ENCODE measurements at places on chromosomes 11 and 22. TPM values are rescaled to one million over a fixed set of nuclear protein-coding genes. Genes with fewer than 3 reads are reported as not detected.

Gene LDHAL6A
- not detected for total RNA-seq

- no peaks in the 10 kb centered on the region for H3K27me3 ChIP-seq
- no peak overlapping the region for H3K27ac ChIP-seq
- H3K4me3 ChIP-seq: no peak overlapping the region
- no peaks in the 10 kb centered on the region for H3K36me3 ChIP-seq
- no peak for DNase-seq
Measured at GRCh38 chr11:81995889-81996288, 737.8 kb downstream of the FAM181B start.

- H3K4me1 ChIP-seq: no peaks in the 10 kb centered on the region
- H3K27me3 ChIP-seq: no peaks in the 10 kb centered on the region
- no peak overlapping the region for H3K27ac ChIP-seq
- H3K4me3 ChIP-seq: no peak overlapping the region
- DNase-seq: no peak
Measured at GRCh38 chr22:19214078-19214473, 35.5 kb upstream of the SLC25A1 start.

GRCh38 chr22:23159291-23159630 is 14.0 kb downstream of the RAB36 start:
- no peaks in the 10 kb centered on the region for H3K27me3 ChIP-seq
- H3K4me1 ChIP-seq: no peaks in the 10 kb centered on the region

DNA sequence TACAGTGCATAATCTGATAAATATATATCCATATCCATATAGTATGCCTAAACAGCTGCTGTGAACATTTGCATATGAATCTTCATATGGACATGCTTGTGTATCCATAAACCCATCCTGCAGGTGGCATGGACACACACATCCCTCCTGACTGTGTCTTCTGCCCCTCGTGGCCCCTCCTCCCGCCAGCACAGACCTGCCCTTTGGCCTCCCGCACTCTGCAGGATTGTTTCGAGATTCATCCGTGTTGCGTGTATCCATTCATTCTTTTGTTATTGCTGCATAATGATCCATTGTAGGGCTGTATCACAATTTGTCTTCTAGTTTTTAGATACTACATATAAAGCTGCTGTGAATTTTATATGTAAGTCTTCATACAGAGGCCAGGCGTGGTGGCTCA is 24.0 kb downstream of the ZBED4 start:
- H3K4me3 ChIP-seq: no peak overlapping the region
- no peak for DNase-seq
- no peaks in the 10 kb centered on the region for H3K27me3 ChIP-seq
- no peak overlapping the region for H3K27ac ChIP-seq

- H3K27me3 ChIP-seq: no peaks in the 10 kb centered on the region
- no peak overlapping the region for H3K4me3 ChIP-seq
- no peak for DNase-seq
- H3K36me3 ChIP-seq: no peaks in the 10 kb centered on the region
- H3K4me1 ChIP-seq: no peaks in the 10 kb centered on the region
Measured at GRCh38 chr11:87849216-87849615, 326.0 kb downstream of the RAB38 start.

Gene INS
- not detected for total RNA-seq

DNA sequence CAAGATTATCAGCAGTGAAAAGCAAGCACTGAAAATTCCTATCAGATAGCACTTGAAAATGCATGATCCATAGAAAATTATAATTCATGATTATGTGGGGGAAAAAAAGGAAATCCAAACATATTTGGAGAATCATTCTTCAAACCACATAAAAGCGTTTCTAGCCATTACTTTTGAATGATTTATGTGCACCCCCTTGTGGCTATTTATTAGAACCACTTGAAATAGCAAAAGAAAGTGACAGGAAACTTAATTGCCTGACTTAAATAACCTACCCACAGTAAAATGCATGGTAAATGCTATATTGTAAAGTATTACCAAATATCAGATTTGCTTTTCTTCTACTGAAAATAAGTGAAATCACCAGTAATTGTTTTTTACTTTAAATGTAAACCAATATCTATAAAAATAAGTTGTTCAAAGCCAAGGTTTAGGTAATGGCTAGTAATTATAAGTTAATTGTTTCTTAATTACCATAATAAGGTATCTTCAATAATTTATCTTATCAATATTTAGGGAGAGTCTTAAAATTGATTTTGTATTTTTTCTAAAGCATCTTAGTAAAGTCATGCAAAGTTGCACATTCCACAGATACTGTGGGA is 168.5 kb downstream of the ARHGAP42 start:
- no peaks in the 10 kb centered on the region for H3K36me3 ChIP-seq
- no peaks in the 10 kb centered on the region for H3K4me1 ChIP-seq
- no peak overlapping the region for H3K27ac ChIP-seq
- no peak overlapping the region for H3K4me3 ChIP-seq

- no peaks in the 10 kb centered on the region for H3K27me3 ChIP-seq
- no peak overlapping the region for H3K27ac ChIP-seq
- no peak overlapping the region for H3K4me3 ChIP-seq
- H3K4me1 ChIP-seq: no peaks in the 10 kb centered on the region
- H3K36me3 ChIP-seq: no peaks in the 10 kb centered on the region
Measured at GRCh38 chr11:78310500-78310909, 107.1 kb downstream of the GAB2 start.

- no peaks in the 10 kb centered on the region for H3K4me1 ChIP-seq
- peaks cover 6% of the 10 kb centered on the region for H3K36me3 ChIP-seq
- H3K27ac ChIP-seq: no peak overlapping the region
- H3K27me3 ChIP-seq: no peaks in the 10 kb centered on the region
- H3K4me3 ChIP-seq: no peak overlapping the region
Measured at GRCh38 chr22:29994027-29994715, 86.1 kb upstream of the HORMAD2 start.

GRCh38 chr22:47043835-47044721 is 281.6 kb downstream of the TBC1D22A start:
- no peak for DNase-seq
- no peaks in the 10 kb centered on the region for H3K27me3 ChIP-seq
- H3K4me3 ChIP-seq: no peak overlapping the region

Gene SCGB2A2
- not detected for total RNA-seq

Gene PANX3
- not detected for total RNA-seq

GRCh38 chr11:113286009-113286408 is 28.4 kb upstream of the TTC12 start:
- no peak overlapping the region for H3K4me3 ChIP-seq

DNA sequence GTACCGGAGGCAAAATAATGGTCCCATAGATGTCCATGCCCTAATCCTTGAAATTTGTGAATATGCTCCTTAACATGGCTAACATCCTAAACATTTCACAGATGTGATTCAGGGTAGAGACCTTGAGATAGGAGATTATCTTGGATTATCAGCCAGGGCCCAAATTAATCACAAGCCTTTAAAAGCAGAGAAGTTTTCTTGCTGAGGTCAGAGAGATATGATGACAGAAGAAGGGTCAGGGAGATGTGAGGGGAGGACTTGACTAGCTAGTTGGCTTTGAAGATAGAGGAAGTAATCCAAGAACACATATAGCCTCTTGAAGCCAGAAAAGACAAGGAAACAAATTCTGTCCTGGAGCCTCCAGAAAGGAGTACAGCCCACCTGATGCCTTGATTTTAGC is 19.1 kb upstream of the FDX1 start:
- H3K27me3 ChIP-seq: no peaks in the 10 kb centered on the region
- H3K36me3 ChIP-seq: no peaks in the 10 kb centered on the region
- DNase-seq: no peak
- no peak overlapping the region for H3K27ac ChIP-seq
- no peak overlapping the region for H3K4me3 ChIP-seq
- no peaks in the 10 kb centered on the region for H3K4me1 ChIP-seq

Gene PTGDR2
- total RNA-seq: 1.3 TPM

Gene GGTLC2
- not detected for total RNA-seq

GRCh38 chr22:17710023-17710422 is 64.2 kb downstream of the BID start:
- H3K27ac ChIP-seq: no peak overlapping the region
- H3K4me3 ChIP-seq: no peak overlapping the region
- H3K4me1 ChIP-seq: no peaks in the 10 kb centered on the region
- no peaks in the 10 kb centered on the region for H3K36me3 ChIP-seq
- no peak for DNase-seq

DNA sequence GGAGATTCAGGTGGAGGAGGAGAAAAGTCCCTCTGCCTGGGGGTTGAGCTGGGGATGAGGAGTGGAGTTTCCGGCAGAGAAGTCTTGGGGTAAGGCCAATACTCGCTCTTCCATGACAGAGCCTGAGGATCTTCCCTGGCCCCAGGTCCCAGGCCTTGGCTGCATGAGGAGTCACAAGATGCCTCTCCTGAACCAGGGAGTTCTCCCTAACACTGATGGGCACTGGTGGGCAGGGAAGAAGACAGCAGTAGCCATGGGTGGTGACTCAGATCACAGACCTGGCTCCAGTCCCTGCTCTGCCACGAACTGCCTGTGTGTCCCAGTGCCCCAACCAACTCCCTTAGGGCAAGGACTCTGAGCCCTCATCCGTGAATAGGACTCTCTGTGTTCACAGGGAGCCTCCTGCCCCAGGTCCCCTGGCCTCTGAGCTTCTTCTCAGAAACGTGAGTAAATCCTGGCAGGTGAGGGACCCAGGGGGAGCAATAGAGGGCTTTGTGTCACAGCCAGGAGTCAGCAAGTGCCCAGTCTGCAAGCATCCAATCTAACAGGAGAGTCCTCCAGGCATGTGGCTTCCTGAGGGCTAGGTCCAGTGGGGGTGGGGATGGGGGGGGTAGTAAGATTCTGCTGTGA is 45.5 kb upstream of the FTH1 start:
- no peak for DNase-seq
- no peak overlapping the region for H3K4me3 ChIP-seq
- no peaks in the 10 kb centered on the region for H3K4me1 ChIP-seq

GRCh38 chr22:50505776-50506610 is 1.5 kb downstream of the LMF2 start:
- H3K4me1 ChIP-seq: peaks cover 19% of the 10 kb centered on the region
- DNase-seq: no peak
- H3K27me3 ChIP-seq: no peaks in the 10 kb centered on the region
- H3K4me3 ChIP-seq: peak overlapping the region; percentile 91
- H3K27ac ChIP-seq: peak overlapping the region; percentile 99

Gene FAM180B
- not detected for total RNA-seq

Data from naive thymus-derived CD4-positive, alpha-beta T cell (primary cell).